ENCODE measurements at places on chromosomes 12 and 14. TPM values are rescaled to one million over a fixed set of nuclear protein-coding genes. Genes with fewer than 3 reads are reported as not detected.

DNA sequence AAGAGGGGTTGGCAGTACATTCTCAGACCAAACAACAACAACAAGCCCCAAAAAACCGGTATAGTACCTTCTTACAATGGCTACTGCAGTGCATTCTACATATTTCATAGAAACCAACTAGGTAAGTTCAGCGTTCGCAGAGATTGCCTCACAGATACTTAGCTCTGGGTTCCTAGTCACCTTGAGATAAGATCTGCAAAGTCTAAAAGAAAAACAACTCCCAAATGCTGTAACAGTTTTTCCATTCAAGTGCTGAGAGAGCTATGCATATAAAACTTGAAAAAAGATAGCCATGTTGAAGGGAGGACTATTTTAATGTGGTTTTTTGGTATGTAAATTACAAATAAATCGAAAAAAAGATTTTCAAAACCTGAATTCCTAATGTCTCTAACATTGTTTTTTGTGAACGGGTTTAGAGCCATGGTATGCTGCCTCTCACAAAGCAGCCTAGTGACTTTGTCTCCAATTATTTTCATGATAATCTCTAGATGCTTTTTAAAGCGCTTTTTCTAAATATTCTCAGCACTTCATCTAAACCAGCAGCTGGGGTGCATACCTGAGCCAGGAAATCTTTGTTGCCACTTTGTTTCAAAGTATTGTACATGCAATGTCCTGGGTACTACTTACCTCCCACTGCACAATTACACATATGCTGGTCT, 56.6 kb upstream of the CRACR2A start:
- no peak for DNase-seq
- no peaks in the 10 kb centered on the region for H3K27me3 ChIP-seq
- H3K4me1 ChIP-seq: no peaks in the 10 kb centered on the region
- H3K36me3 ChIP-seq: peaks cover 18% of the 10 kb centered on the region

DNA sequence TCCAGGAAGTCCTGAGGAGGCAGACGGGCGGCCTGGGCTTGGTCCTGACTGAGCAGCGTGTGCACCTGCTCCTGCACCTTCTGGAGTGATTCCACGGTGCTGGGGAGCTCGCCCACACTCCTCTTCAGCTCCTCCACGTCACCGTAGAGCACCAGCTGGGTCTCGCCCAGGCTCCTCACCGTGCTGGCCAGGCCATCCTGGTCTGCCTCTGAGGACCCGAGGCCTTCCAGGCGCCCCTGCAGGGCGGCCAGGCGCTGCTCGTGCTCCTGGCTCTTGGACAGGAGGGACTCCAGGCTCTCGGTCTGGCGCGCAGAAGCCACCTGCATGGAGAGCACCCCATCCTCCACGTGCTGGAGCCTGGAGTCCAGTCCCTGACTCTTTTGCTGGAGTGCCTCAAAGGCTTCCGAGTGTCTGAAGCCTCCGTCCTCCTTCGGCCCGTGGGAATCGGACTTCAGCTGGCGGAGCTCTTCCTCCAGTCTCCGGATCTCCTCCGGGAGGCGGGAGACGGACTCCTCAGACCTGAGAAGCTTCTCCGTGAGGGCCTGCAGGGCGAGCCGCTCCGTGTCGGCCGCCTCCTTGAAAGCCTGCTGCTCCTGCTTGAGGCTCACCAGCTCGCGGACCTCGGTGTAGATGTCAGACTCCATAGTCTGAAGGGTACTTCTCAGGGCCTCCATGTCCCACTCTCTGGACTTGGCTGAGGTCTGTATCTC, 8.4 kb downstream of the CKAP4 start:
- no peaks in the 10 kb centered on the region for H3K4me1 ChIP-seq
- H3K27me3 ChIP-seq: peaks cover 9% of the 10 kb centered on the region
- no peak overlapping the region for H3K4me3 ChIP-seq

- peak; percentile 6 for DNase-seq
- peaks cover 5% of the 10 kb centered on the region for H3K4me1 ChIP-seq
- peaks cover 2% of the 10 kb centered on the region for H3K27me3 ChIP-seq
- H3K36me3 ChIP-seq: no peaks in the 10 kb centered on the region
Measured at GRCh38 chr12:18165422-18165871, 75.5 kb upstream of the RERGL start.

MAP3K9 gene
- 0.48 TPM for polyA plus RNA-seq

IL26 gene
- polyA plus RNA-seq: not detected

CCDC175 gene
- polyA plus RNA-seq: not detected

Measured in immature natural killer cell (primary cell).